ENCODE measurements at places on chromosomes 12 and 14.

DNA sequence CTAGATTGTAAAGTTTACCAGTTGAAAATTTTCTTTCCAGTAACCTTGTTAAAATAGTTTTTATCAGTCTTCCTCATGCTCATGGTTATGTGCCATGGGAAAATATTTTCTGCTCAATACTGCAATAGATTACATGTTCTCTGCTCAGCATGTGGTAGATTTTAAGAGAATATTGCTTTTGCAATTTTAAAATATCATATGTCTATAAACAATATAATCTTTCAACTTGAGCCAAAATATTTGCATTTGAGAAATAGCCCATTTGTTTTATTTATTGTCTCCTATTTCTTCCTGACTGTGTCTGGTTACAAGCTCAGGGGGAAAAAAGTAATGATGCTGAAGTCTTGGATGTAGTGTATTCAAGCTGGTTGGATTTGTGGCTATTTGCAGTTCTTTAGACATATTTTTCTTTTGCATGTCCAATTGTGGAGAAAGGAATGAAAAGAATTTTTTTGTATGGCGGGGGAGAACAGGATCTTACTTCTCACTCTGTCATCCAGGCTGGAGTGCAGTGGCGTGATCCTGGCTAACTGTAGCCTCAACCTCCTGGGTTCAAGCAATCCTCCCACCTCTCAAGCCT lies 342.6 kb upstream of the NAV3 start:
- no peak for DNase-seq

- DNase-seq: no peak
These were observed 5.2 kb downstream of the ENO2 start for GRCh38 chr12:6919588-6919987.

DNA sequence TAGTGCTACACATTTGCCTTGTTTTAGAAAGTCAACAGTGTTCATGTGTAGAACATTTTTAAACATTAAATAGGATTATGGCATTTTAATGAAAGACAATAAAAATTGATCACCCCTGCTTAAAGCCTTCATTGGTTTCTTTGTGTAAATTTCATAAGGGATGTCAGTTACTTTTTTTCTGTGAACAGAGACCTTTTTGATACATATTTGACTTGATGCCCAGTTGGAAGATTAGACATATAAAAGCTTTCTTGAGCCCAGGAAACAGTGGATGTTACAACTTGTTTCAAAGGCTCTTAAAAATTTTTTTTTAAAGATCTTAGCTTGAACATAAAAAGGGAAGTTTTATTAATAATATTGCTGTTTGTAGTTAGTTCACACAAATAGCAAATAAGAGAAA lies 168.7 kb upstream of the PDZRN4 start:
- DNase-seq: no peak

DNA sequence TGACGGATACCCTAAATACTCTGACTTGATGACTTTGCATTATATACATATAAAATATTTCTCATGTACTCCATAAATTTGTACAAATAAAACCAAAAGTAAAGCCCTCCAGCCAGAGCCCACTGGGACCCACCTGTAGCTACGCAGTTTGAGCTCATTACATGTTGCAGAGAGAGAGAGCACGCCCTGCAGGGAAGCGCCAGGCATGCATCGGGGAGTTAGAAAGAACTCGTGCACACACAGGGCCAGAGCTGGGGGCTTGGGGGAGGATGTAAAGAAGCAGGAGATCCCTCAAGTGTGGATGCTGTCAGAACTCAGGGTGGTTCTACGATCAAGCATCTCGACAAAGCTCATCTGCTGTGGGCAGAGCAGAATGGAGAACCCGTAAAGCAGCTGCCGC lies 178.5 kb upstream of the RTL1 start:
- no peak for DNase-seq

- DNase-seq: no peak
These were observed 124.9 kb downstream of the BCAT1 start for GRCh38 chr12:24823808-24824515.

- DNase-seq: peak; percentile 89
These were observed 24.1 kb downstream of the CKAP4 start for GRCh38 chr12:106223485-106224354.

- DNase-seq: no peak
These were observed 30.2 kb upstream of the NPAS3 start for GRCh38 chr14:32908196-32909084.

- DNase-seq: no peak
These were observed 239.4 kb upstream of the TMTC1 start for GRCh38 chr12:30023186-30023585.

- no peak for DNase-seq
These were observed 1.1 kb downstream of the PHLDA1 start for GRCh38 chr12:76030341-76031080.

DNA sequence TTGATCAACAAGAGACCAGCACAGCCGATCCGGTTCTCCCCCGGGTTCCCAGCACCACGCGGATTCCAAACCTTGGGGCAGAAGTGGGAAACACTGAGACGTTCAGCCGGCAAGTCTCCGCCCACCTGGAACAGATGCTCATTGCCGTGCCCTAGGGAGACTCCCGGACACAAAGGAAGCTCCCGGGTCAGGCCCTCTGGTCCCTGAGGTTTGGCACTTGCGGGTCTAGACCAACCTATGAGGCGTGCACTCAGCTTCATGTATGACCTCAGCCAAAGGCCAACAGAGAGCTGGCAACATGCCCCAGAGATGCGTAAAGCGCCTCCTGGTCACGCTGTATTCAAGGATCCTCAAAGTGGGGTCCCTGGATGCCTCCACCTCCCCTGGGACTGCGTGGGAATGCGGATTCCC lies 2.5 kb downstream of the RIMBP2 start:
- DNase-seq: no peak

- no peak for DNase-seq
These were observed 27.5 kb downstream of the TECPR2 start for GRCh38 chr14:102390064-102390855.

GRCh38 chr14:89432226-89432625 lies 15.2 kb upstream of the FOXN3 start:
- no peak for DNase-seq

DNA sequence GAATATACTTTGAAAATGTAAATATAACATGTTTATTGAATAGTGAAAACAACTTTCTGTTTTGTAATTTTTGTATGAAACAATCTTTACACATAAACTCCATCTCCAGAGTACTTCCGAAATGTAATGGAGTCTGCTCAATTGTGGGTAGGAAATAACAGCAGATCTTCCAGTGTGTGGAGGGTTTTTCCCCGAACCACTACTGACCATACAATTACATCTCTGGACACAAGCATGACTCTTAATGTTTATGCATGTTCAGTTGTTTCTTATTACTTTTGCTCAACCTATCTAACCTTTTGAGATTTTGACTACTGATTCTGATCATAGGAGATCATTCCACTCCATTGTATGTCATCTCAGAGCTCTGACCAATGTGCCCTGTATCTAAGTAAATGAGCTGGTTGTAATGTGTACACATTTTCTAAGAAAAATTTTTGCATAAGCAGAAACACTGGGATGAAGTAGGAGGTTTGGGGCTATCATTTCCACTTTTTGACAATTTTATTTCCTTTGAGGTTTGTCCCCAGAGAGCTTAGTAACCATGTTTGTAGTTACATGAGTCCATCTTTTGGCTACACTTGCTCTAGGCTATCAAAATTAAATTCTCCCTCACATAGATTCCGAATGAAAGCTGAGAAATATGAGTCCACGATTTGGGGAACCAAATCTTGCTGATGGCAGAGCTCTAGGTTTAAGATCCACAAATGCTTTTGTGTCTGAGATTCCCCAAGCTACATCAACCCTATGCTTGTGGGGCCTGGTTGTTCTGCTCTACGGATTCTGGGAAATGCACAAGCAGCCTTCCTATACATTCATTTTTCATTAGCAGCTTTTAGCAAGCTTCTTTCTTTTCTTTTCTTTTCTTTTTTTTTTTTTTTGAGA lies 21.4 kb upstream of the CLEC4D start:
- DNase-seq: no peak

DNA sequence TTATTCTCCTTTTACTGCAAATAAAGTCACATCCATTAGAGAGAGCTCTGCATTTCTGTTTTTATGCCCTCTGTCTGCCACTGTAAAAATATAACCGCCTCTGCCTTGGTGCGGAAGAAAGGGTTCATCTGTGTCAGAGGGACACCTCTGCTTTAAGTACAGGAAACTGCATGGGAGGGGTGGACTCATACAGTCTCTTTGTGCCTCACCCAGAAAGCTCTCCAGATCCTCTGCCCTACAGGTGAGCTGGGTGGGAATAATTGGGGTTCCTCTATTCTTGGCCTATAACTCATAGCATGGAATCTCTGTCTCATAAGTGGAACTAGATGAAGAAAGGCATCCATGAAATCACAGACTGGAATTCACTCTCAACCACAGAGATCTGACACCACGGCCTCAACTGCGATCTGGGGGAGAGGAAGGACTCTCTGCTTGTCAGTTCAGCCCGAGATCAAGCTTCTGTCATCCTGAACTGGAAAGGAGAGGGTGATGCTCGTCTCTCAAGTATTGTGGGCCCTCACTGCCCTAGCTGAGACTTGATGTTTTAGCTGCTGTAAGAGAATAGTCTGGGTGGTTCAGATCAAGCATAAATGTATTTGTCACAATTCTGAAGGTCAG lies 702.3 kb downstream of the TMEM121 start:
- DNase-seq: no peak

GRCh38 chr14:90489916-90490719 lies 93.3 kb downstream of the CALM1 start:
- DNase-seq: peak; percentile 51
